Aorta (tissue), 5 donors: ENCODE measurements at places on chromosomes 11 and 22. TPM values are rescaled to one million over a fixed set of nuclear protein-coding genes. Genes with fewer than 3 reads are reported as not detected.

Gene ZNF215
- polyA plus RNA-seq: not detected

Gene FGF4
- not detected for polyA plus RNA-seq

Gene OTOG
- polyA plus RNA-seq: not detected

Gene NPAS4
- not detected for polyA plus RNA-seq

Gene TRIM5
- 21.0 TPM for polyA plus RNA-seq

Gene PANX2
- 0.97 TPM for polyA plus RNA-seq

Gene HTR3B
- not detected for polyA plus RNA-seq

Gene MRPL40
- 38.1 TPM for polyA plus RNA-seq

Gene MRGPRX4
- not detected for polyA plus RNA-seq

Gene ADAMTS15
- polyA plus RNA-seq: 4.6 TPM

Gene GSTT2B
- polyA plus RNA-seq: 8.0 TPM

Gene LDLRAD3
- polyA plus RNA-seq: 5.5 TPM

Gene LDHAL6A
- not detected for polyA plus RNA-seq
